ENCODE measurements at places on chromosomes 4 and X. TPM values are rescaled to one million over a fixed set of nuclear protein-coding genes. Genes with fewer than 3 reads are reported as not detected.

DNA sequence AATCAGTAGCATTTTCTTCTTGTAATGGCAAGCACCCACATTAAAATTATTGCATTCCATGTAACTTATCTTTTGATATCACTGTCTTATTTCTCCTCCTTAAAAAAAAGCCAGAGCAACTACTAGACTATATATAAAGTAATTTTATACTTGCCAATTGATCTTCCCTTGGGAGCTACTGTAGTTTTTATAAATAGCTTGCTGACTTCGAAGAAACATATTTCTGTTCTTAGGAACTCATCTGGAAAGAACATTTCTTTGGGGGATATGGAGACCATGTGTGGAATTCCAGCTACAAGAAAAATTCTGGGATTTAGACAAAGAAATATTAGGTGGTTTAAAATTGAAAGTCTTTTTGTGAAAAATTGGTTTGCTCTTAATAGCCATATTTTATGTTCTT is 94.9 kb downstream of the BMPR1B start:
- no peak for DNase-seq

DNA sequence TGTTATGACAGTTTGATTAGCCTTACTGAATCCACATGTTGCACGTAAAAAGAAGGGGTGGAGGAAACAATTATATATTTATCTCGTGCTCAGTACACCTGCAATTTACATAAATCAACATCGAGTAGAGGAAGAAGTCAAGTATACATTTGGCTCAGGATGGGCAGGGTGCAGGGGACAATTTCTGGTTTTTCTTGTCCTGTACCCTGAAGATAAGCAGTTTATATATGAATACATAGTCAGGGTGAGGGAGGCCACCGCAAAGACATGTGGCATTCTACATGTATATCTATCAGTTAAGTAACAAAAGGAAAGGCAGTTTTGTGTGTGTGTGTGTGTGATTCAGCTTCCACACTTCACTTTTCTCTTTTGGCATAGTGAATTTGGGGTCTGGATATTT is 11.1 kb upstream of the EREG start:
- no peak for DNase-seq

GRCh38 chr4:89099034-89099433 is 12.3 kb upstream of the TIGD2 start:
- DNase-seq, result no peak

DNA sequence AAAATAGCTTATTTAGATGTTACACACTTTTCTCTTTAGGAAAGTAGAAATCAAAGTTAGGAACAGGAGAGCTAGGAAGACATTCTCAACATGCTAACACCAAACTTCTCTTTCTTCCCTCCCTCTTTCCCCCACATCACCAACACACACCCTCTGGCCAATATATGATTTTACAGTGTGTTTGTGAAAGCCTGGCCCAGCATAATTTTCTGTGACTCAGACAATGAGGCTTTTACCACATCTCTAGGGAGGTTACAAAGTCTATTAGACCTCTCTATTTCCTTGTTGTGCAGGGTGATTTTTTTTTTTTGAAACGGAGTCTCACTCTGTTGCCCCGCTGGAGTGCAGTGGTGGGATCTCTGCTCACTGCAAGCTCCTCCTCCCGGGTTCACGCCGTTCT is 189.9 kb downstream of the AASDH start:
- DNase-seq, result no peak

The OPHN1 gene
- 0.51 TPM for total RNA-seq

The PCSK1N gene
- not detected for total RNA-seq

DNA sequence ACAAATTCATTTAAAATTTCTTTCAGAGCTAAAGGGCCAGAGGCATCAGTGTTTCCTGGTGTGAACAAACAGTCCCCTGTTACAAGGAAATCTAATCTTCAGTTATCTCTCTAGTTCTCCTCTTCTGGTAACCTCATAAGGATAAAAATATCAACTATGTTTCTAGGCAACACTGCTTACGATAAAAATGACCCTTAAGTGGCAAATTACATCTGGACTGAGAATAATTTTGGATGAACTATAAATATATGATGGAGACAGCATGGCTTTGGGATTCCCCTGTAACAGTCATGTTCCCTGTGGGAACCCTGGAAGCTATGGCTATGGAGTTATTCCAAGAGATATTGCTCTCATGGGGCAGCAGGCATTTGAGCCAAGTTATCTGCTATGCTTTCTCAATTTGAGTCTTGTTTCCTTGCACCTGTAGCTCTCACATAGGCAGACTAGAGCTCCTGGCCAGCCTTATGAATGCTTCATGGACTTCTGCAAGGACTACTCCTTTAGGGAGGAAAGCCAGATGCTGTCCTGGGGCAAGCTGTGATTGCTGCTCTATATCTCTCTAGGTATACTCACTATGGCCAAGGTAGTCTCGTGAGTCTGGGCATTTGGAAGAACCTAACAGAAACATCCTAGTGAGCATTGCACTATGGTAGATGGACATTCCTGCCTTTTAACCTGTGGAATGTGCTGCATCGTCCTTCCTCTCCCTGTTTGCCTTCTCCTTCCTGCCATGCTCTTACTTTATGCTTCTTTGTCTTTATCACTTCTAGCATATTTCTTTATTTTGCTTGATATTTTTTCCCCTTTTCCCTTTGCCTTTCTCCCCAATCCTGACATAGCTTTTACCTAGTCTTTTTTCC is 14.2 kb downstream of the C4orf33 start:
- no peak for DNase-seq

The SERPINA7 gene
- not detected for total RNA-seq

- DNase-seq, result no peak
These were observed 114.2 kb downstream of the SPCS3 start for GRCh38 chr4:176433983-176434382.

The SH3BGRL gene
- 116 TPM for total RNA-seq

DNA sequence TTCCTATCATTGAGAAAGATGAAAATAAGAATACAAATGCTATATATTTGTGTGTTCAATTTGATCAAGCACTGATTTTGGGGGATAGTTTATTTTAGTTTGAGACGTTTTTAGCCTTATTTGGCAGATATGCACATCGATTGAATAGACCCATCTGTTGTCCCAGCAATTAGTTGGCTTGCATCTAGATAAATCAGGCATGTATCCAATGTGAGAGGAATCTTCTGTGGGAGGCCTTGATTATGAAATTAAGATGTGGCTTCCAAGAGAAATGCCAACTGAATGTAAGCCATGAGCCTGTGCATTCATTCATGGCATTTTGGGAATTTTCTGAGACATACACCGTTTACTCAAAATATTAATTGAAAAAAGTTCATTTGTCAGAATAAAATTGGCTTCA is 623.1 kb downstream of the TECRL start:
- DNase-seq, result no peak

The ELF4 gene
- 32.4 TPM for total RNA-seq

The IL9R gene
- 3.6 TPM for total RNA-seq

The HMGN5 gene
- total RNA-seq, result 1.2 TPM

The LNX1 gene
- total RNA-seq, result not detected

The FAM47E gene
- not detected for total RNA-seq

GRCh38 chr4:25938787-25939186 is 24.8 kb downstream of the SMIM20 start:
- DNase-seq, result no peak

The FAAH2 gene
- total RNA-seq, result 3.1 TPM

GRCh38 chrX:19372547-19373331 is 29.0 kb downstream of the PDHA1 start:
- DNase-seq, result no peak

GRCh38 chr4:88759039-88759894 is 61.6 kb upstream of the NAP1L5 start:
- no peak for DNase-seq

The PAGE4 gene
- not detected for total RNA-seq

The ZNF185 gene
- 0.81 TPM for total RNA-seq

GRCh38 chrX:4450177-4450576 is 736.7 kb upstream of the PRKX start:
- no peak for DNase-seq

The P2RY10 gene
- 80.5 TPM for total RNA-seq

The GAGE1 gene
- total RNA-seq, result not detected

DNA sequence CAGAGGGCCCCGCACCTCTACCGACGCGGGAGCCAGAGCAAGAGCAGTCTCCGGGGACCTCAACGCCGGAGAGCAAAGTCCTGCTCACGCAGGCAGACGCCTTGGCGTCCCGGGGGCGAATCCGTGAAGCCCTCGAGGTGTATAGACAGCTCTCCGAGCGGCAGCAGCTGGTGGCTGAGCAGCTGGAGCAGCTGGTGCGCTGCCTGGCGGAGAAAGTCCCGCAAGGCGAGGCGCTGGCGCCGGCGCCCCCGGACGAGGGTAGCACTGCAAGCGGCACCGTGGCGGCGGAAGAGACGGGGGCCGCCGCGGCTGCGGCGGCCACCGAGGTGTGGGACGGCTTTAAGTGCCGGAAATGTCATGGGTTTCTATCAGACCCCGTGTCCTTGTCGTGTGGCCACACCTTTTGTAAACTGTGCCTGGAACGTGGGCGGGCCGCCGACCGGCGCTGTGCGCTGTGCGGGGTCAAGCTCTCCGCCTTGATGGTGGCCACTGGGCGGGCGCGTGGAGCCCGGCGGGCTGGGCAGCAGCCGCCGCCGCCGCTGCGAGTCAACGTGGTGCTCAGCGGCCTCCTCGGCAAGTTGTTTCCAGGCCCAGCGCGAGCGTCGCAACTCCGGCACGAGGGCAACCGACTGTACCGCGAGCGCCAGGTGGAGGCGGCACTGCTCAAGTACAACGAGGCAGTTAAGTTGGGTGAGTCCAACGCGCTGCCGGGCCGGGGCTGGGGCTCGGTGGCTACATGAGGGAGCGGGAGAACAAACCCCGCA is 672 bp downstream of the LONRF3 start:
- peak; percentile 33 for DNase-seq

The KCND1 gene
- 0.66 TPM for total RNA-seq

DNA sequence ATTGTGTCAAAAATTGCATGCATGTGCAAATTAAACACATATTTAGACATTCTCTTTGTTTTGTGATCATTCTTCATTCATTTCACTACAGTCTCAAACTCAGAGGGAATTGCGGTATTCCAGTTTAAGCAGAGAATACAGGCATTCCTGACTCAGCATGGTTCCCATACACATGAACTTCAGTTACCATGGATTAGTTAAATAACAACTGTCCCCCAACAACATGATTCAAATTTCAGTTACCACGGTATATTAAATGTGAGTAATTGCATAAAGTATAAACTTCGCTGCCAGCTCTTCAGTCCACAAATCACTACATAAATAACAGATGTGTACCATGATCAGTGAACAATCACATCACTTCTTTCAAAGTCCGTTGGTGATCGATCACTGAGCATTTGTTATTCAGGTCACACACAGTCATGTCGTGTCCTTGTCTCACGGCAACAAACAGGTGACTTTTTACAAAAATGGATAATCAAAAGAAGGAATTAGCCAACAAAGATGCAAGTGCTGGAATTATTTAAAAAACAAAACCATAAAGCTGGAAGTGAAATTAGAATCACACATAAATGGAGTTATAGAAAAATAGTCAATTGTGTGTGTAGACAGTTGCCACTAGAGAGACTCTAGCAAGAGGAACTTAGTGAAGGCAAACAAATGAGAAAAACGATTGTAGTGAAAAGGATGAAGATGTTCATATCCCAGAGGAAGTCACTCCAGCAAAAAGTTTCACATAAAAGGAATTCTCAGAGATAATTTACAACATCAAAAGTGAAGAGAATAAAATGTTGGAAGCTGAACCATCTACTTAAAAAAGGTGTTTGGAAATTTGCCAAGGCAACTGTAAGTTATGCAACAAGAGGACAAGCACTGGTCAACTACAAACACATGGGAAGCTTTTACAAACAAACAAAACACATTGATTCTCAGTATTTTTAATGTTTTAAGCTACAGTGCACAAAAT is 138.6 kb upstream of the SMARCAD1 start:
- DNase-seq, result no peak

DNA sequence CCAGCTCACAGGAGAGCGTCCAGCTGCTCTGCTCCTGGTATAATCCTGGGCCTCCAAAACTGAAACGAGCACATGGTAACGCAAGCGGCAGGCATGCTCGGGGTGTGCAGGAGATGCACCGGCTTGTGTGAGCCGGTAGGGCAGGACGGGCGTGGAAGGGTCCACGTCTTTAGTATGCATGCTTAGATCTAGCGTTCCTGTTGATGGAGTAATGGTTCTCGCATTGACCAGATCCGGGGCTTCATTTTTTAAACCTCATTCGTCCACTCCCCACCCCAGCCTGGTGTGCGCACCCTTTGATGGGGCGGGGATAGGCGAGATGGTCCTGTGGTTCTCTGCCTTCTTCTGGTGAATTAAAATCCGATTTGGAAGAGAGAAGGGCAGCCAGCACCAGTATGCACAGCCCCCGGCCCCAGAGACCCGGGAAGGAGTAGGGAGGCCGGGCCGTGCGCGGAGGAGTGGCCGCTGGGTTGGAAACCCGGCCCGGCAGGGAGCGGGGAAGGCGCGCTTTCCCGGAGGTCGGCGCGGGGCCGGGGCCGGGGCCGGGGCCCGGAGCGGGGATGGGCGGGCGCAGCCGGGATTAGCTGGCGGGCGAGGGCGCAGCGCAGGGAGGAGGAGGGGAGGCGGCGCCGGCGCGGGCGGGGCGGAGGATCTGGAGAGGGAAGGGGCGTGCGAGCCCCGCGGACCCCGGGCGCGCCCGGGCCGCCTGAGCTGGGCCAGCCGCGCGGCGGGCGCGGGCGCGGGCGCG is 39.9 kb downstream of the FAM149A start:
- no peak for DNase-seq

DNA sequence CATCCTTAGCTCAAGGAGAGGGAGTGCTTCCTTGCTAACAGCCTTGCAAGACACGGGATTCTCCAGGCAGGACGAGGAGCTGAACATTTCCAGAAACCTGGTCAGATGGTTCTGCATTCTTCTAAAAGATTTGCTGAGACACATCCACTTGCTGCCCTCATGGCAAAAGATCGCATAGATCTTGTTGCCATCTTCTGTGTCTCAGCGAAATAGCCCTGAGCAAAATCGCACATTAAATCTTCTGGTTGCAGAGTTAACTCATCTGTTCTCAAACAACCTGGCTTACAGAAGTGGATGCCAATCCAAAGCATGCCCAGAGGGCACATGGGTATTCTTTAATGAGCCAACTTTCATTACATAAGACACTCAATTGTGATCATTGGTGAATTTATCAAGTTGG is 167.5 kb downstream of the PRKX start:
- DNase-seq, result no peak

The IL3RA gene
- total RNA-seq, result 0.53 TPM

The NAT8L gene
- total RNA-seq, result 0.24 TPM

GRCh38 chrX:111823128-111823527 is 52.9 kb upstream of the TRPC5OS start:
- no peak for DNase-seq
